Activated T-helper 2 cell treated with anti-CD3 and anti-CD28 coated beads, Interferon-gamma antibody, Interleukin-2, Interleukin-4, amounts not matched to agents 10 μg/mL and 5 μg/mL and 100 μg/mL, durations not matched to agents 14 hours and 24 hours and 36 hours (primary cell): ENCODE measurements at places on chromosomes 13 and 19.
A peak's percentile ranks its signal among the peaks of the same experiment; 100 is the strongest.

GRCh38 chr19:17125062-17125727, 49.6 kb downstream of the MYO9B start:
- DNase-seq: no peak

GRCh38 chr19:10991521-10992081, 30.8 kb downstream of the SMARCA4 start:
- no peak for DNase-seq

GRCh38 chr13:76879203-76879882, 6.9 kb downstream of the KCTD12 start:
- DNase-seq: peak; percentile 31

- no peak for DNase-seq
Observed at GRCh38 chr13:30257468-30258099, 49.8 kb downstream of the KATNAL1 start.

- no peak for DNase-seq
Observed at GRCh38 chr13:106700439-106700838, 132.5 kb upstream of the ARGLU1 start.

- DNase-seq: no peak
Observed at GRCh38 chr19:6224308-6224675, 55.5 kb downstream of the MLLT1 start.

DNA sequence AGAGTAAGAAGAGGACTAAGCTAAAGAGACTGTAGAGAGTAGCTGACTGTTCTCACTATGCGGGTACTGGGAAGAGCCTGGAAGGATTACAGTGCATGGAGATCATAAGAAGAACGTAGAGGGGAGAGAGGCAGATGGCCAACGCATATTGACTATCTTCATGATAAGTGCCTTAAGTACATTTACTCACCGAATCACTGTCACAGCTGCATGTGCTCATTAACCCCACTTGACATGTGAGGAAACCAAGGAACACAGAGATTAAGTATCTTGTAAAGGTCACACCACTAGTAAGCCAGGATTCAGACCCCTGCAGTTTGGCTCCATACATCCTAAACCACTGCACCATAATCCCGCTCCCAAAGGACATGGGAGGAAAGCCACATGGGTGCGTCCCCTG, 34.1 kb downstream of the SMAD9 start:
- no peak for DNase-seq

DNA sequence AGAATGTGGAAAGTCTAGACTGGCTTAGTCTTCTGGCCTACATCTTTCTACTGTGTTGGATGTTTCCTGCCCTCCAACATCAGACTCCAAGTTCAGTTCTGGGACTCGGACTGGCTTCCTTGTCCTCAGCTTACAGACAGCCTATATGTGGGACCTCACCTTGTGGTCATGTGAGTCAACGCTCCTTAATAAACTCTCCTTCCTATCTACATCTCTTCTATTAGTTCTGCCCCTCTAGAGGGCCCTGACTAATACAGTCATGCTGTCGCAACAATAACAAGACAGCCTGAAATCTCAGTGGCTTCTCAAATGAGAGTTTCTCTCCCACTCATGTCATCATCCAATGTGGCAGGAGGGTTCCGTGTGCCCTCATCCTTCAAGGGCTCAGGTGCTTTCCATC, 347.8 kb downstream of the MZT1 start:
- DNase-seq: no peak

DNA sequence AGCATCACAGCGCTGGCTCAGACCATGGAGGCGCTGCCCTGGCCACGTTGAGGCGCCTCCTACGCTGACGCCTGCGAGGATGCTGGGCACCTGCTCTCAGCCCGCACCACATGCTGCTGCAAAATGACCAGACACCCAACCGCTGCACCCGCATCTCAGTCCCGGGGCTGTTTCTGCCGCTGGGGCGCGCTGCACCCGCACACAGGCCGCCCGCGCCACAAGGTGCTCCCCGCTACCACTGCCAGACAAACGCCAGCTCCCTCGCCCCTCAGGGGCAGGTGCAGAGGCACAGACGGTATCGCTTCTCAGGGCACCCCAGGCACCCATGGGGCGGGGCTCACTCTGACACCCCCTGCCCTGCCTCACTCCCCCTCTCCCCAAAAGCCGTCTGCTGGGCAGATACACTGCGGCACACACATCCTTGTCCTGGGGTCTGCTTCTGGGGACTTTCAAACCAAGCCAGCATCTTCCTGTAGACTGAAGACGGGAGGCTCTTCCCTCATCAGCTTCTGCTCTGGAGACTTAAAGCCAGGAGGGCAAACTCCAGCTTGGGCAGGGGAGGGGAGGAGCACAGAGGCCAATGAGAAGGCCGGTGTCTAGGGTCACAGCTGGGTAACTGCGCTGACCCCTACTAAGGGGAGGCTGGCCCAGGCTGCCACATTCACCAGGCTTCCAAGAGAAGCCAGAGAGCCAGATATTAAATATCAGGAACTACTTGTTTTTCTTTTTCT, 16.3 kb downstream of the CHERP start:
- no peak for DNase-seq

DNA sequence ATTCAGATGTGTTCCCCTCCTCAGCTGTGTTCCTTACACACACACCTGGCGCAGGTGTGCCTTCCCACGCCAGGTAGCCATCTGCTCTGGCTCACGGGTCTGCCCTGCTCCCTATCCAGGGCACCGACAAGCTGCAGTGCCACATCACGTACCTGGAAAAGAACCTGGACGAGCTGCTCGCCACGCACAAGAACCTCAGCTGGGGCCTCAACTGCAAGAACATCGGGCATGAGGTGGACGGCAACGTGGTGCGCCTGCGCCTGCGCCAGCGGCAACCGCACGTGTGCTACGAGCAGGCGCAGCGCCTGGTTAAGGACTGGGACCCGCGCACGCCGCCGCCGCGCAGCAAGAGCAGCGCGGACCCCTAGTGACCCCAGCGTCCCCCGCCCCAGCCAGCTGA, 26.5 kb upstream of the CASP14 start:
- DNase-seq: no peak

DNA sequence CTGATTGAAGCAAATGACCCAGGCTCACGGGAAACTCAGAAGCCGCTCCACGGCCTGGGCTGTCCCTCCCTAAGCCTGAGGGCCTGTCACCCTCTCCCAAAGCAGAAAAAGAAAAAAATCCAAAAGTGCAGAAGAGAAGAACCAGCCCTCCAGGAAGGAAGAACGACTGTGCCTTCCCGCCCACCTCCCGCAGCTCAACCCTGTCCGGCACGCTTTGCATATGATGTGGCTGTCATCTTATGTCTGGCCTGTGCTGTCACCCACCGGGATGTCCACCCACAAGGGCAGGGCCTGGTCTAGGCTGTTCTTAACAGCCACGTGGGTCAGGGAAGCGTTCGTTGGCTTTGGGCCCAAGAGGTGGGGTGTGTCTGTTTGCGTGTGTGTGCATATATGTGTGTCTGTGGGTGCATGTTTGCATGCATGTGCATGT, 13.7 kb downstream of the ZBTB7A start:
- no peak for DNase-seq

DNA sequence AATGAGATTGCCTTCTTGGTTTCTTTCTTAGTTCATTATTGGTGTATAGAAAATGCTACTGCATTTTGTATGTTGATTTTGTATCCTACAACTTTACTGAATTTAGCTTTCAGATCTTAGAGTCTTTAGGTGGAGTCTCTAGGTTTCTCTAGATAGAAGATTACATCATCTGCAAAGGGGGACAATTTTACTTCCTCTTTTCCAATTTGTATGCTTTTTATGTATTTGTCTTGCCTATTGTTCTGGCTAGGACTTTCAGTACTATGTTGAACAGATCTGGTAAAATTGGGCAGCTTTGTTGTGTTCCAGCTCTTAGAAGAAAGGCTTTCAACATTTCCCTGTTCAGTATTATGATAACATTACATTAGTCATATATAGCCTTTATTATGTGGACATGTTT, 101.0 kb upstream of the SPRY2 start:
- no peak for DNase-seq

- DNase-seq: no peak
Observed at GRCh38 chr13:25886438-25887214, 165.2 kb downstream of the SHISA2 start.

DNA sequence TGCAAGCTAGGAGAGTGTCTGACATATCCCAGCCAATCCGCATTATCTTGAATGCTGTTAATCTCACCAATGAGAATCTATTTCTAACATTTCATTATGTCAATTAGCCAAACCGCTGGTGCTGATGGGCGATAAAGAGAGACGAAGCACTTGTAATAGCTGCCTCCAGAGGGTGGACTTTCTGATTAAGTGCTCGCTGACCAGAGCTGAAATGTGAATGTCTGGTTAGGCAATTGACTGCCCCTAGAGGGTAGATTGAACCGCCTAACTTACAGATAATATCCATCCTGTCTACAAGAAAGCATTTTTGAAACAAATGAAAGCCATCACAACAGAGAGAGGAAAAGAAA, 552 bp upstream of the GRWD1 start:
- no peak for DNase-seq

DNA sequence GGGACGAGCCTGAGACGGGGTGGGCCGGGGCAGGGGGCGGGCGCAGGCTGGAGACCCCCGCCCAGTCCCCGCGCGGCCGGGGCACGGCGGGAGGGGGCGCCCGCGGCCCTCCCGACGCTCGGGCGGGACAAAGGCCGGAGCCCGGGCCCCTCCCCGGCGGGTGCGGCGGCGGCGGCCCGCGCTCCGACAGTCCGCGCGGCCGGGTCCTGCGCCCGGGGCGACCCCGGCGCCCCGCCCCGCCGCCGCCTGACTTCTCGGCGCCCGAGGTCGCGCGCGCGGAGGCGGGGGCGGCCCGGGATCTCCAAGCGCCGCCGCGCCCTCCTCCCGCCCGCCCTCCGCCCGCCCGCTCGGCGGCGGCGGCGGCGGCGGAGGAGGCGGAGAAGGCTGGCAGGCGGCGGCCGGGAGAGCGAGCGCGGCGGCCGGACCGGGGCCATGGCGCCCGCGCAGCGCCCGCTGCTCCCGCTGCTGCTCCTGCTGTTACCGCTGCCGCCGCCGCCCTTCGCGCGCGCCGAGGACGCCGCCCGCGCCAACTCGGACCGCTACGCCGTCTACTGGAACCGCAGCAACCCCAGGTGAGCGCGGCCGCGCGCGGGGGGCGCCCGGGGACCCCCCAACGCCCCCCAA, at the start of gene EFNA2:
Gene EFNA2, plus strand, starts transcription at position 137 of the 624 bp plus-strand sequence. Its CDS starts 296 bp downstream, at position 433.
- no peak for DNase-seq
